Spinal cord (tissue), 10 donors: ENCODE measurements at places on chromosomes 7 and 10. TPM values are rescaled to one million over a fixed set of nuclear protein-coding genes. Genes with fewer than 3 reads are reported as not detected.

AP4M1 gene
- total RNA-seq: 27.4 TPM

HOXA6 gene
- 12.5 TPM for total RNA-seq

SEMA3A gene
- total RNA-seq: 32.0 TPM

ANKRD30A gene
- total RNA-seq: not detected

CNTNAP2 gene
- total RNA-seq: 127 TPM

HPSE2 gene
- total RNA-seq: 0.28 TPM

EBLN1 gene
- not detected for total RNA-seq

TCAF2 gene
- 2.3 TPM for total RNA-seq

SPDYE8 gene
- 0.06 TPM for total RNA-seq

HOXA9 gene
- 1.5 TPM for total RNA-seq

PPP1R3A gene
- 0.10 TPM for total RNA-seq

PTPRE gene
- total RNA-seq: 36.5 TPM

DMBT1 gene
- 0.11 TPM for total RNA-seq

LIPM gene
- not detected for total RNA-seq
